HEK293T (cell line): ENCODE measurements at places on chromosomes 4 and X.

DNA sequence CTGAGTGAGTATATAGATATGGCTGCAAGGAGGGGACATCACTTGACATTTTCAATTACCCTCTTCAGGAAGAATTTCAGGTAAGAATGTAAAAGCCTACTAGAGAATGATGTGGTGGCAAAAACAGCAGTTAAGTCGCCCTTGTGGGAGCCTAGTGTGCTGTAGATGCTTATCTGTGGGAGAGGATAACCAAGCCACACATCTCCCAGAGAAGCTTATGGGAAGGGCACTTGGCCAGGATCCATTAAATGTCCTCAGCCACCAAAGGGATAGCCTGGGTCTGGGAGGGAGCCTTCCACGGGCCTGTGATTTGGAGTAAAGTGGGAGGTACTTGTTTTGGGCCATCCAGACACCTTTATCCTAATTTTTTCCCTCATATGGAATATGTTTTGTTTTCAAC is 41.3 kb upstream of the BCLAF3 start:
- no peak for DNase-seq

DNA sequence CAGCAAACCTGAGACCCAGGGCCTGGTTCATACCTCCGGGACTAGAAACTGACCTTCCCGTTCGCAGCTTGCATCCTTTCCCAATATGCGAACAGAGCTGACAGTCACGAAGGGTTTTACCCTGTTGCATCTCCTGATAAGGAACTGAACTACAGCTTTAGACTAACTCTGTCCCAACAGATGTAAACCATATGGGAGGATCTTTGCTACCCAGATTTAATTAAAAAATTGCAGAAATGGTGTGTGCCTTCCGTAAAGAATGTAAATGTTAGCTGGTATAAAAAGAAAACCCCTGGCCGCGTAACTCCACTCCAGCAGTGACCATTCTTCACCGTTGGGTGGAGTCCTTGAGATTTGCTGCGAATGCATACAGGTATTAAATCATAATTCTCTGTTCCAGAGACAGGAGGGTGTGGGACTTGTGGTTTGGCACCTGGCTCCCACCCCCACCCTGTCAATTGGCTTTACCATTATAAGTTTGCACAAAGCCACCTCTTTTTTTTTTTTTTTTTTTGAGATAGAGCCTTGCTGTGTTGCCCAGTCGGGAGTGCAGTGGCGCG is 40.6 kb upstream of the SORCS2 start:
- no peak for DNase-seq

- no peak for DNase-seq
These were observed 15.0 kb downstream of the RGN start for GRCh38 chrX:47093248-47093647.

- DNase-seq, result no peak
These were observed 247.7 kb downstream of the AFAP1 start for GRCh38 chr4:7691982-7692381.
